NCI-H2171 (cell line): ENCODE measurements at places on chromosomes 13 and 19.

- no peak for DNase-seq
These were observed 416.1 kb downstream of the ZNF536 start for GRCh38 chr19:30788105-30788765.

DNA sequence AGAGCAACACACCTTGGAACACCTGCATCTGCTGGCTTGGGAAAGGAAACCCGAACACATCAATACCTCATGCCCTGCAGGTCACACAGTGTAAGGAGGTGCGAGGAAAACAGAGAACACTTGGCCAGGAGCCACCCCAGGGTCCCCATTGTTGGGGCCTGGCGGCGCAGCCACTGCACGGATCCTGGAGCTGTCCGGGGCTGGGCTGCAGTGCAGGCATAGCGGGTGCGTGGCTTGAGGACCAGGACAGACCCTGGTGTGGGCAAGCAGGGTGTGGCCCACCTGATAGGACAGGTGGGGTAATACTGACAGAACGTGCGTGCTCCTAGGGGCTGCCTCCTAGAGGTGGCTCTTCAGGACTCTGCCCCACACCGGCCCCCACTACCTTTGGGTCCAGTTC, 16.8 kb upstream of the TMEM160 start:
- no peak for DNase-seq

GRCh38 chr13:103517066-103517767, 451.0 kb upstream of the SLC10A2 start:
- no peak for DNase-seq

GRCh38 chr19:6278740-6279619, 795 bp downstream of the MLLT1 start:
- no peak for DNase-seq

DNA sequence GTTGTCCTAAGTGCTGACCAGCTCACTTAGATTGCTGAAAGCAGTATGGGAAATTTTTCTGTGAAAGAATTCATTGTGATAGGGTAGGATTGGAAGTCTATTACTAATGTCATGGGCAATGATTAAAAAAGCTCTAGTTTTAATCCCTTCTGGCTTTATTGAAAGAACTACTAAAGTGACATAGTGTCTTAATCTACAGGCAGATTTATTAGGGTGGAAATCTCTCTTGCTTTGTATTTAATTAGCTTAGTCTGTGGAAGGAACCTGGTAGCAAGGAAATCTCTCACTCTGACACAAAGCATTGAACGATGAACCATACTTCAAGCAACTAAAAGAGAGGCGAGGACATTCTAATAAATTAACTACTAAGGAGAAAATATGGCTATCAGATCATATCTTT, 1029.2 kb upstream of the PCDH20 start:
- no peak for DNase-seq

GRCh38 chr13:108974686-108975085, 345.3 kb downstream of the MYO16 start:
- DNase-seq, result no peak

GRCh38 chr13:52925775-52926285, 77.4 kb upstream of the PCDH8 start:
- peak; percentile 88 for DNase-seq

- no peak for DNase-seq
These were observed 10.9 kb downstream of the EXOC3L2 start for GRCh38 chr19:45234089-45234869.

- DNase-seq, result no peak
These were observed 32.3 kb upstream of the GJB6 start for GRCh38 chr13:20264271-20265018.

GRCh38 chr13:51255556-51255955, 33.4 kb downstream of the FAM124A start:
- DNase-seq, result no peak

- DNase-seq, result no peak
These were observed 726 bp upstream of the TGFB1 start for GRCh38 chr19:41354343-41354953.

GRCh38 chr13:46605825-46606554, 53.0 kb downstream of the LRCH1 start:
- DNase-seq, result no peak

DNA sequence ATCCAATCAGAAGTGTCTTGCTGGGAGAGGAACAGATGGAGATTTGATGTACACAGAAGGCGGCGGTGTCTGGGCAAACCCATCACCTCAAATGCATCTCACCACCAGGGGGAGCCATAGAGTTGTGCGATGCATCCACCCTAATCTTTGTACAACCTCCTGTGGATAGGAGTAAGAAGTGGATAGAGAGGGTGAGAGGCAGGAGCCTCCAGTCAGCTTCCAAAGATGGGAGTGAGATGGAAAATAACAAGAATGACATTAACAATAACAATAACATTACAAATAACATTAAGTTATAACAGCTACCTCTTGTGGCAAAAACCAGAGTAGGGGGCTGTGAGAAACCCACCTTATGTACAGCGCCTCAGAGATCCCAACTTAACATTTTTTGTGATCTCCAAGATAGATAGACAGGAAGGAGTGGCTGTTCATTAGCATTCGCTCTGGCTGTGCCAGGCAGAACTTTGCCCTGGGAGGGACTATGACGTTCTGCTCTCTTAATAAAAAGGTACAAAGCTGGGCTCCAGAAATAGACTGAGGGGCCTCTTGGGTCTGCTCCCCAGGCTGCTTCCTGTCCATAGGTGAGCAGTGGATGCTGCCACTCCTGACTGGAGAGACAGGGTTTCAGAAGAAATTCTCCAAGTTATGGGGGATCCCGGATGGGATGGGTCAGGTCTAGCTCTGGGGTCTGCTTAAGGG, 5.2 kb upstream of the CEACAM18 start:
- peak; percentile 34 for DNase-seq

DNA sequence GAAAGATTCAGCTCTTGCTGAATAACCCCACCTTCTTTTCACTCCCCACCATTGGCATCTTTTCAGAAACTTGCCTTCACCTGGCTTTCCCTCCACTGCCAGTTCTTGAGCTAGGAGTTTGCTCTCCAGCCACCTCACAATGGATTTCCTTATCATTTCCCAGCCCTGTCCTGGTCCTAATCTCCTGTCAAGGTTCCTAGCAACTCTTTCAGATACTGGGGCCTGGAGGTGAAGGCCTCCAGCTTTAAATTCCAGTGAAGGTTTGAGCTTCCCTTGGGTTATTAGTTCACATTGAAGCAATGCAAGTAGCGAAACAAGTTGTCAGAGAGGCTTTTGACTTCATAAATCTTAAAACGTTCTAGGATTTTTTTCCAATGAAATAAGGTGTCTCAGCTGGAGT, 320.8 kb upstream of the MAB21L1 start:
- no peak for DNase-seq

GRCh38 chr19:3880471-3881271, at the start of gene ATCAY:
ATCAY (plus strand) TSS chr19:3880685; CDS start chr19:3885768, 5,083 bp downstream.
- peak; percentile 87 for DNase-seq

DNA sequence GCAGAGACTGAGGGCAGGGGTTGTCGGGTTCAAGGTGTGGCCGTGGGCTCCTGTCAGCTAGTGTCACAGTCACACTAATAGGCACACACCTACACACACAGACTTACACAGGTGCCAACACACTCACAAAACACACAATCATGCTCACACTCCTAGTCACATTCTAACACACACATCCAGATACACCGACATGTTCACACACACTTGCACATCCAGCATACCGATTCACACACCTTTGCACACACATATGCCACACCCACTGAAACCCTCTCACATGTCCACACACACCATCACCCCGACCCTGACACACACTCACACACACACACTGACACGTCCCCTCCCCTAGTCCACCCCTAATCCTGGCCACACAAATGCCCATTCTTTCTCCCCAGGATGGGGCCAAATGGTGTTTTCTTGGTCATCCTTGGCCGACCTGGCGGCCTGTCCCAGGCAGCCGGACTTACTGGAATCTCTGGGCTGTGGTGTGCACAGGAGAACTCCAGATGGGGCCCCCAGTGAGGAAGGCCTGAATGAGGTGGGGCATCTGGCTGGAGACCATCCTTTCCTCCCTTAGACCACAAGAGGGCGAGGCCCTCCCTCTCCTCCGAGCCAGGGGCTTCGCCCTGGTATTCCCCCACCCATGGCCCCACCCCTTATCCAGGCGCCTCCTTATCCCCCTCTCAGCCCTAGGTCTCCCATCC, 19.1 kb upstream of the PNMA8B start:
- DNase-seq, result no peak

- DNase-seq, result no peak
These were observed 32.7 kb downstream of the FAM187B start for GRCh38 chr19:35195830-35196229.

DNA sequence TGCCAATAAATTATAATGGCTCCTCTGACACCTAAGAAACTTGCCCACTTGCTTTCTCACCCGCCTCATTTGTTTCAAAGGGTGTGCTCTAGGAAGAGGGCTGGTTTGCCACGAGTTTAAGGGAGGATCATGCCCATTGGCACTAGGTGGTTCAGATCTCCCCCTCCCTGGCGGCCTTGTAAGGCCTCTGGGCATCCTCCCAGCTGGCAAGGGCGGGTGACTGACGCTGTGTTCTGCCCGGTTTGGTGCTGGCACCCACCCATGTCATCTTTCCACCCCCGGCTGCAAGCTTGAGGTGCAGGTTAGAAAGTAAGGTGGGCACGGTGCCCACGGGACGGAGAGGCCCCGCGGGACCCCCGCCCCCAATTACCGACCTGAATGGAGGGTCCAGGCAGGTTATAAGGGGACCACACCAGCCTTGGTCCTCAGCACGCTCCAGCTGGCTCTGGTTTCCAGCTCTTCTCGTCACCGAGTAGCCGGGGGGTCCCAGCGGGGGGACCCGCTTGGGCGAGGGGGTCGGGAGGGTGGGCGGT, 90.4 kb downstream of the PTPRS start:
- DNase-seq, result no peak

GRCh38 chr19:19402656-19403372, 2.7 kb upstream of the GATAD2A start:
- DNase-seq, result no peak

DNA sequence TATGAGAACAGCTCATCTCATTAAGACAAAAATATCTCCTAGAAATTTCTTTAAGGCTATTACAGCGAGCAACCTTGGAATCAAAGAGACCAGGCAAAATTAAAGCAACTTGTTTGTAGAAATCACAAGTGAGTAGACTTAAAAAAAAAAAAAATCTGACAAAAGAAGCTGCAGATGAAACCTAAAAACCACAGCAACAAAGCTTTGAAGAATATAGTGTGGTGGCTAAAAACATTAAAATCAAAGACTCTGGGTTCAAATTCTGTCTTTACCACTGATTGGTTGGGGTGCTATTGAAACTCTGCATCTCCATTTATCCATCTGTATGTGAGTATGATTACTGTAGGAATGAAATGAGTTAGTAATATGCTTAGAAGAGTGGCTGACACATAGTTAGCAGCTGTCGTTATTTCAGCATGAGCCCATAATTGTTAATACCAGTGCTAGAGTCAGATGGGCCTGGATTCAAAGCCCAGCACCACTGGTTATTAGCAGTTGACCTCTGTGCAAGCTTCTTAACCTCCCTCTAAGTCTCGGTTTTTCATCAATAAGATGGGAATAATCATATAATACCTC, 157.6 kb downstream of the FOXO1 start:
- no peak for DNase-seq

DNA sequence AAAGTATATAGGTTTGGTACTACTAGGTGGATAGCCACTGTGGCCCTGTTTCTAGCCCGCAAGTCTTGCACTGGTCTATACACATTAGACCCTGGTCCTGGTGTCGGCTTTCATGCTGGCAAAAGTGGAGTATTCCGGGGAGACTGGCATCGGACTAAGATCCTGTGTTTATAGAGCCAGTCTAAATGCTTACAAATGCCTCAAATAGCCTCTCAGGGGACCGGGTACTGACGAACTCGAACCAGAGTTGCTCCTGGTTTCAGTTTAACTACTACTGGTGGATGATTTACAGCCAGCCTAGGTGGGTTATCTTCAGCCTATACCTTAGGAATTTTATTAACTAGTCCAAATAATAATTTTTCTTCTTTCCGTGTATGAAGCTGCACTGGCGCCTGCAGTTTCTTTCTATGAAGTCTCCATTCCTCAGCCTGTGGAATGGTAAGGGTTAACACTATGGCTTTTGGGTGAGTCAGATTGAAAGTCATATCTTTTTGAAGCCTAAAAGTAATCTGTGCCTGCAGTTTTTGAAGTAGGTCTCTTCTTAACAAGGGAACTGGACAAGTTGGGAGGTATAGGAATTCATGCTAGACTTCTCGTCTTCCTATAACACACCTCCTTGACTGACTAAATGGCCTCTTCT, 51.3 kb downstream of the OR10H4 start:
- DNase-seq, result no peak
